ENCODE measurements at places on chromosomes 6 and 20. TPM values are rescaled to one million over a fixed set of nuclear protein-coding genes. Genes with fewer than 3 reads are reported as not detected.

EPB41L2 gene
- total RNA-seq, result 13.1 TPM

BPI gene
- not detected for total RNA-seq

TCP11 gene
- not detected for total RNA-seq

CEP162 gene
- total RNA-seq, result 6.1 TPM

DNA sequence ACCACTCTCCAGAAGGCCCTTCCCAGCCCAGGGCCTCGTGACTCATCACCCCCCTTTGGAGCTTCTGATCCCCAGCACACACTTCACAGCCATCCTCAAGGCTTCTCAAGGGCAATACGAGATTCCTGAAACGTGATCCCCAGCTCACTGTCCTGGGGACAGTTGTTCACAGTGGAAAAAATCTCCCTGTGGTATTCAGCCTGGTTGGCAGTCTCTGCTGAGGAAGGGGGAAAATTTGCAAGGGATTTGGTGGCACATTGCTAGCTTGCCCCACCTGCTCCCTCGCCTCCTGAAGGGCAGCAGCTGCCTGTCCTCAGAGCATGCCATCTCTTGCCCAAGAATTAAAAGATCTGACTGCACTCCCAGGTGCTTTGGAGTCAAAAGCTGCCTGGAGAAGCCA lies 20.7 kb upstream of the PKHD1 start:
- no peak for DNase-seq
- no peaks in the 10 kb centered on the region for H3K36me3 ChIP-seq
- H3K4me1 ChIP-seq, result no peaks in the 10 kb centered on the region

- no peaks in the 10 kb centered on the region for H3K4me1 ChIP-seq
- H3K27ac ChIP-seq, result no peak overlapping the region
- no peaks in the 10 kb centered on the region for H3K36me3 ChIP-seq
- no peak overlapping the region for H3K4me3 ChIP-seq
- DNase-seq, result no peak
Measured at GRCh38 chr6:90915224-90915915, 328.5 kb upstream of the MAP3K7 start.

GRCh38 chr6:21679761-21680265 lies 86.3 kb downstream of the SOX4 start:
- H3K27me3 ChIP-seq, result no peaks in the 10 kb centered on the region
- DNase-seq, result no peak

DNA sequence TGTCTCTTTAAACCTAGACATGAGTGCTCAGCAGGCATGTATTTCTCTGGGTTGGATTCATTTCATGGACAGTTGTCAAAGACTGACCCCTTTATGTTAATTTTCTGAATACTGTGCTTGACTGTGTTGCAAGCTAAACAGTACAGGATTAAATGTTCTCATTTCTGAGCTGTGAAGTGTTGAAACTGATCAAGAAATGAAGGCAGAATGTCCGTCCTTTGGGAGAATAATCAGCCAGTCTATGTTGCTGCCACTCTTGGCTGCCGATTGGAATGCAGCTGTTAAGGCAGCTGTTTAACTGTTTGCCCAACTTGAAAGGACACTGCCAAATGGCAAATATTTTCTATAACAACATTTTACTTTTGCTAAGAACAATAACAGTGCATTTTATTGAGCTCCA lies 87.3 kb downstream of the CEP57L1 start:
- no peaks in the 10 kb centered on the region for H3K36me3 ChIP-seq
- H3K27ac ChIP-seq, result no peak overlapping the region
- no peak overlapping the region for H3K4me3 ChIP-seq
- no peak for DNase-seq

- peak overlapping the region; percentile 96 for H3K27ac ChIP-seq
- H3K4me1 ChIP-seq, result peaks cover 76% of the 10 kb centered on the region
- DNase-seq, result no peak
- no peaks in the 10 kb centered on the region for H3K27me3 ChIP-seq
- H3K36me3 ChIP-seq, result peaks cover 53% of the 10 kb centered on the region
- no peak overlapping the region for H3K4me3 ChIP-seq
Measured at GRCh38 chr20:20020908-20021307, 3.7 kb downstream of the NAA20 start.

- H3K4me3 ChIP-seq, result no peak overlapping the region
- H3K4me1 ChIP-seq, result no peaks in the 10 kb centered on the region
- H3K27me3 ChIP-seq, result no peaks in the 10 kb centered on the region
- H3K36me3 ChIP-seq, result no peaks in the 10 kb centered on the region
Measured at GRCh38 chr6:78483553-78484197, 383.7 kb upstream of the IRAK1BP1 start.

Data from esophagus squamous epithelium (tissue), 5 donors.